ENCODE measurements at places on chromosomes 1 and 21.

GRCh38 chr1:56289260-56289659, 290.1 kb downstream of the PLPP3 start:
- DNase-seq: no peak

GRCh38 chr1:220655509-220655908, 34.7 kb upstream of the C1orf115 start:
- DNase-seq: no peak

GRCh38 chr1:168083456-168084325, 53.0 kb downstream of the GPR161 start:
- no peak for DNase-seq

GRCh38 chr1:145826030-145826429, 2.0 kb downstream of the POLR3C start:
- DNase-seq: no peak

DNA sequence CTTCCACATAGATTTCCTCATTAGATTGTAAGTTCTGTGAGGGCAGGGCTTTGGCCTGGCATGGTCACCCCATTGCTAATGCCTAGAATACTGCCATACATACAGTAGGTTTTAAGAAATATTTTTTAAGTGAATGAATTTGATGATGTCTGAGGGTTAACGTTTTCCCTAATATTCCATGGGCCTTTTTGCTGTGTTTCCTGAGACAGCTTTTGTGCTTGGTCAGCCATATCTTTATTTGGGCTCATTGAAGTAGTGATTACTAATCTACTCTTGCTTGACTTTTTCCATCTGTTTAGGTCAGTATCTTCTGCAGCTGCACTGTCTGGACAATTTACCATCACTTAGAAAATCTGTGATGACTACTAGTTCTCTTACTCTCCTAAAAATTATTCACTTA, 3.5 kb downstream of the CDC42 start:
- no peak for DNase-seq
